ENCODE measurements at places on chromosomes 16 and 17. TPM values are rescaled to one million over a fixed set of nuclear protein-coding genes. Genes with fewer than 3 reads are reported as not detected.

- peak; percentile 53 for DNase-seq
Observed at GRCh38 chr17:55763856-55764255, 13.0 kb downstream of the PCTP start.

- DNase-seq: no peak
Observed at GRCh38 chr16:67432506-67432890, 1.6 kb downstream of the HSD11B2 start.

- no peak for DNase-seq
Observed at GRCh38 chr16:46875243-46875642, 8.9 kb upstream of the GPT2 start.

DNA sequence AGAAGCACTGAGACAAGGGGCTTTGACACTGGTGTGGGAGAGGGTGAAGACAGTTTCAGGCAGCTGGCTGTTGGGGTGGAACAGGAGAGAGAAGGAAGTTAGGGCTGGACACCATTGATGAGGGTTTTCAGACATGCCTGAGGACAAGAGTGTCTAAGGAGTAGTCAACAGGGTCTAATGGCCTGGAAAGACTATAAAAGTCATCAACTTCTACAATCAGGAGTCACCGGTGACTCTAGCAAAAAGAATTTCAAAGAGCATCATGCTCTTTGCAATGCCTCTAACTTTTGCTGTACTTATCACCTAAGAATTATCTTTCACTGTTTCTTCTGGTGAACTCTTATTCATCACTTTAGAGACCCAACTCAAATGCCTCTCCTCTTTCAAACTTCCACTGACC lies 213.9 kb downstream of the C16orf78 start:
- no peak for DNase-seq

DNA sequence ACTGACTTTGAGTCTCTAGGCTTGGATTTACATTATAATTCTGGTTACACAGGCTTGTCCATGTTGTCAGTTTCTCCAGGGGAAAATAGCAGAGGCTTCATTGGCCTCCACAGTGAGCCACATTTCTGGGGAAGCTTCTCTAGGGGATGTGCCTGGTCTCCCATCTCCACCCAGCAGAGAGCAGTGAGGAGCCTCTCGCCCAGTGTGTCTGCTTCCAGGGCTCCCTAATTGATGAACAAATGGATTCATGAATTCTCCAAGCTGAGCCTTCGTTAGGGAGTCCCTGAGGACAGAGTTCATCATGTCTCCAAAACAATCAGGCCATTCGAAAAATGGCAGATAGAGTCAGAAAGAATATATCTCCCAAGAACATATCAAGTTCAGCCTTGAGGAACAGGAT lies 162.4 kb upstream of the TOX3 start:
- DNase-seq: no peak

DNA sequence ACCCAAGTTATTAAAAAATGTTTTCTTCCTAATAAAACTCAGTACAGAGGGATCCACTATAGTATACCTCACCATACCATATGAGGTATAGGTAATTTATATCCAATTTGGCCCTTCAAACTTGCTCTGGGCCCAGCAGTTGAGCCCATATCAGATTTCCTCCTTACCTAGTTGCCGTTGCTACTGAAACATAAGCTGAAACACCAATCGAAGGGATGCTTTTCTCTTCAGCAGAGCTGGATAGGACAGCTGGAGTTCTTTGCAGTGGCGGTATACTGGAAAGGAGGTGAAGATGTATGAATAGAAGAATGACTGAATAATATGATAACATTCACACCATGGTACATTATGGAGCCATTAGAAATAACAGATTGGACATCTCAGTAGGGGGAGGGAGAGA lies 42.7 kb downstream of the TNRC6C start:
- DNase-seq: no peak

DNA sequence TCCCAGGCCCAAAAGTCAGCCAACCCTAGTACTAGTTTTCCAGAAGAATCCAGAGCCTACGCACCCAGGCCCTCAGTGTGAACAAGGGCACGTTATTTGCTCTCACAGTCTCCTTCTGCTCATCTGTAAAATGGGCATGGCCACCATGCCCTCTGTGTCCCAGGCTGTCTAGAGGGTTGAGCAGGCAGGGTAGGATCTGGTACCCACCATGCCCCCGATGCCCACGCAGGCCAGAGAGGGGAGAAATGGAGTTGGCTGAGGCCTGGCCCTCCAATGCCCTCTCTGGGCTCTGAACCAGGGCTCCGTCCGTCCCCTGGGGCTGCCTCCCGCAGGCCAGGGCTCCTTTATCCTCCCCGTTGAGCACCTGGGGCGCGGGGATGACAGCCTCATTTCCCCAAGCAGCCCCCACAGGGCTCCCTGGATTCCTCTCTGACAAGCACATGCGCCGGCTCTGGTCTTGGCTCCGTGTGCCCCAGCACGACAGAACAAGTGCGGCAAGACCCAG lies 9.1 kb upstream of the BAHCC1 start:
- DNase-seq: no peak

DNA sequence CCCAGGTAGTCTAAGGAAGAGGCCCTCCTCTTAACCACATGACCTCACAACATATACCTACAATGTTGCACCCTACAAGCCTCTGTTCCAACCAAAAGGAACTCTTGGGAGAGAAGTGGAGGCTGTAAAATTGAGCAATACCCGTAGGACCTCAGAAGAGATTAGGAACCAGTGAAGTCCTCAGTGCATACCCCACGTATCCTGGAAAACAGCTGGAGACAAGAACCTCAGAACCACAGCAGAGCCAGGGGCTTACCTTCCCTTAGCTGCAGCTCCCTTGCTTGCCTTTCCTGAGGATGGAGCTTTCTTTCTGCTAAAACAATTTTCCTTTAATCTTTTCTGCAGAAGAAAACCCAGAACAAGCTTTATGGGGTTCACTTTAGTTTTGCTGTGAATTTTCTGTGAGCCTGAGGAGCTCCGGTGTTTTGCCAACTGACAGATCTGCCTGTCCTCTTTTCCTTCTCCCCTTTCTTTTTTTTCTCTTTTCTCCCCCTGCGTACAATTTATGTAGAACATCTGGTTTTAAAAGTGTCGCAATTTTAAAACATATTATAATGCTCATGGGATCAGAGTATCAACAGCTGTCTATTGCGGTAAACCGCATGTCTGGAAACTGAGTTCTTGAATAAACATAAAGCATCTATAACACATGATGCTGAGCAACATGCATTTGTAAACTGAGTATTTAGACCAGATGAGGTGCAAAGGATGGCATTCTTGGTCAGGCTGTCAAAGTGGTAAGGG lies 226.4 kb upstream of the MAF start:
- no peak for DNase-seq

DNA sequence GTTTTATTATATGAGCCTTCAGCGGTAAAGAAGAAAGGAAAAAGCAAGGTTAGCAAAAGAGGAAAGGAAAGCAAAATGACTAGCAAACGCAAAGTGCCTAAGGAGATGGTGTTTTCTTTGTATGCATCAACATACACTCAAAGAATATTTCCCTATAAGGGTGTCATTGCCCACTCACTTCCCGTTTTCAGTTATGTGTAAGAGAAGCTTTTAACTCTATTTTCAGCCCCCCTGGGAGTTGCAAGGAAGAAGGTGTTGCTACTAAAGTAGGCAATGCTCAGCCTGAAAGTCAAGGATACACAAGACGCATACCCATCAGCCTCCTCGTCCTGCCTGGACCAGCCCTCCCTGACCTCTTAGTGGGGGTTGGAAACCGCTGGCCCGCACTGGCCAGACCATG lies 267.7 kb upstream of the ZFHX3 start:
- no peak for DNase-seq

- DNase-seq: no peak
Observed at GRCh38 chr17:30302241-30302640, 10.5 kb upstream of the BLMH start.

DNA sequence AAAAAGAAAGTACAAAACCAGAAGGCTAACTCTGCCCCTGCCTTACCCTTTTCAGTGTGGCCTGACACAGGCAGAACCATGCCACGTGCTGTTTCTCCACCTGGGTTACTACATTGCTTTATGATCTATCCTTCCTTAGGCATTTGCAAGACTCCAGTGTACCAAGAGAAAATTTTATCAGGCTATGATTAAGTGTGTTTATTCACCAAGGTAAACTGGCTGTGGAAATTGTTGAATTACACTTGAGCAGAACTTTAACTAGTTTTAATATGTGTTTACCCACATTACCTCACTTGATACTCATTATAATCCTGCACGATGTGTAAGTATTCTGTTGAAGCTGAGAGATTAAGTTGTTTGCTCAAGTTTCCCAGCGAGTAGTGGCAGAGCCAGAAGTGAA lies 129.7 kb upstream of the MYOCD start:
- DNase-seq: no peak

DNA sequence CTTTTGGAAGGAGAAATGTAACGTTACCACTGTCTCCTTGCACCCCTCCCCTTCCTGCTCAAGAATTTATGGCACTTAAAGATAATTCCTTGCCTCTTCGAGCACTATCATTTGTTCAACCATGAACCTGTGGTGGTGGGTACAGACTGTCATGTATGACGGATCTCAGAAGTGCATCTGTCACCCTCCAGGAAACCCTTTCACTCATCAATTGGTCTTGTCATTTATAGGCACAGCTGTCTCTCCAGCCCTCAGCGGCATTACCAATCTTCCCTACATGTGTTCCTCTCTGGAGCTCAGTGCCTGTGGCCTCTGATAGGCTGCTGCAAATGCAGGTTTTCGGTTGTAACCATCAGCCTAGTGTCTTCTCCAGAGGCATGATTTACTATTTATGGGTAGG lies 15.0 kb downstream of the CNTNAP4 start:
- DNase-seq: no peak

- no peak for DNase-seq
Observed at GRCh38 chr16:74922150-74923138, 62.5 kb downstream of the WDR59 start.

GRCh38 chr17:39429600-39429999 lies 21.5 kb downstream of the MED1 start:
- no peak for DNase-seq

- DNase-seq: no peak
Observed at GRCh38 chr17:74119049-74119580, 84.4 kb upstream of the RPL38 start.

DNA sequence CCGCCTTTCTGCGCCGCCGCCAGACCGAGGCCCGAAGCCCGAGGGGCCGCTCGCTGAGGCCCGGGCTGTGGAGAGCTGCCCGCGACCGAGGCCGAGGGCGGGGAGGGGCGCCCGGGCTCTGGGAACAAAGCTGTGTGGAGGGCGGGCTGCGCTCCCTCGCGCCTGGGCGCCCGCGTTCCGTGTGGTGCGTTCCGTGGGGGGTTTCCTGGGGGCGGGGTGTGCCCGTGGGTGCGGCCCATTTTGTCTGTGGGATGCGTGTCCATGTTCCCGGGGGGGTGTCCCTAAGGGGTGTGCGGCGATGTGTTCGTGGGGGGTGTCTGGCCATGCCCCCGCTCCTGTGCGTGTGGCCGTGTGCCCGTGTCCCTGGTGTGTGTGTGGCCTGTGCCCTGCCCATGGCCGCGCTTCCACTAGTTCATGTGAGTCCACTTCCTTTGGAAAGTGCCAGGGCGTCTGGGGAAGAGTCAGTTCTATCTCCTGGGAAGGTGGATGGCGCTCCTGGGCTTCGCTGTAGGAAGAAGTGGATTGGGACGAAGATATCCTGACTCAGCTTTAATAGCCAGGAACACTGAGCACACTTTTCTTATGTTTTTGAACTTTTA lies 520 bp downstream of the JPT2 start:
- peak; percentile 65 for DNase-seq

DNA sequence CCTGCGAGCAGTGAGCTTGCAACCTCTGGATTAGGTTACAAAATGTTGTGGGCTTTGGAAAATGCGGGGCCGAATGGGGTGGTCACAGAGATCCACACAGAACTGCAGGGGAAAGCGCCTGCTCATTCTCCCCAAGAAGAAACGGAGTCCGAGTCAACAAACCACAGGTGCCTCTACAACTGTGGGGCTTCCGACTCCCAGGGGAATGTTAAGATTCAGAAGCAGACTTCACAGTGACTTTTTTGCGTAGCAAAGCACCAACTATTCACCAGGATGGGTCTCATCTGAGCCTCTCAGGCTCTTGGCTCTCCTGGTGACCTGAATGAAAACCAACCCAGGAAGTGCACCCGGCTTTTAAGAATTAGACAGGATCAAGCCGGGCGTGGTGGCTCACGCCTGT lies 33.7 kb downstream of the NUBP1 start:
- DNase-seq: no peak

- DNase-seq: no peak
Observed at GRCh38 chr17:73679476-73679875, 35.2 kb upstream of the SDK2 start.

DNA sequence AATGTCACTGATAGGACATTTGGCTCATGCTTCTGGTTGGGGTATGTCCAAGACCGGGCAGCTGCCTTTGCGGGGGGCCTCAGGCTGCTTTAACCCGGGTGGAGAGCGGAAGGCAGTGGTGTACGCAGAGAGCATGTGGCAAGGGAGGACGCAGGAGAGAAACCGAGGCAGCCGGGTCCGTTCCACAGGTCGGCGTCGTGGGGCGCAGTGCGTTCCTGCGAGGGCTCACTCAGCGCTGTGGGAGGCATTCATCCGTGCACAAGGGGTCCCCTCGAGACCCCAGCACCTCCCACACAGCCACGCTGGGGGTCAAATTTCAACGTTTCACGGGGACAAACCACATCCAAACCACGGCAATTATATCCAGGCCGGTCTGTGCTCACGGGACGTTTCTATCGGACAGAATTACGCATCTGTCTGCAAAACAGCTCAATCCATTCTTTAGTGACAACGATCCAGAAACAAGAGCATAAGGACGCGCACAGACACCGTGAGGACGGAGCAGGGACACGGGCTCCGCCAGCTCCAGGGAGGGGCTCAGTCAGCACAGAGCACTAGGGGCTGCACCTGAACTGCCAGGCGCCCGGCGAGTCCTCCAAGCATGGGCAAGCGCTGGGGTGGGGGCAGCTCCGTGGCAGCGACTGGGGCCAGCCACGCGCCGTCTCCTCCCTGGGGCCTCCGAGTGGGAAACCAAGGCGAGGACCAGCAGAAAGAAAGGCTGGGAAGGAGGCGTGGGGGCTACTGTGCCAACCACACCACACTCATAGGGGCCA lies 108.4 kb upstream of the METRNL start:
- DNase-seq: no peak

GRCh38 chr17:8397636-8398035 lies at the start of gene RNF222:
Gene RNF222, minus strand, starts transcription at chr17:8397827. Its CDS starts 4,366 bp downstream, at chr17:8393461.
- DNase-seq: no peak

- DNase-seq: no peak
Observed at GRCh38 chr16:60459463-60459862, 1576.8 kb downstream of the CDH8 start.

- DNase-seq: no peak
Observed at GRCh38 chr16:23538919-23539278, 18.3 kb downstream of the EARS2 start.

GRCh38 chr16:66270333-66270927 lies 96.1 kb upstream of the CDH5 start:
- DNase-seq: peak; percentile 56

GJC1 gene
- total RNA-seq: 6.9 TPM

ZSCAN10 gene
- total RNA-seq: 1.4 TPM

NPIPA8 gene
- total RNA-seq: 25.0 TPM

KCNJ12 gene
- 0.05 TPM for total RNA-seq

MYOCD gene
- not detected for total RNA-seq

SLC35G6 gene
- not detected for total RNA-seq

MARVELD3 gene
- total RNA-seq: 1.1 TPM

CMTM2 gene
- not detected for total RNA-seq

G6PC1 gene
- not detected for total RNA-seq

PROCA1 gene
- total RNA-seq: 1.1 TPM

SOST gene
- total RNA-seq: not detected

CTF1 gene
- total RNA-seq: 3.6 TPM

HOXB3 gene
- 0.79 TPM for total RNA-seq

NACA2 gene
- not detected for total RNA-seq

FTSJ3 gene
- 36.7 TPM for total RNA-seq

GALK1 gene
- 8.7 TPM for total RNA-seq

SPIRE2 gene
- 3.8 TPM for total RNA-seq
